ENCODE measurements at places on chromosomes 5 and 9.

DNA sequence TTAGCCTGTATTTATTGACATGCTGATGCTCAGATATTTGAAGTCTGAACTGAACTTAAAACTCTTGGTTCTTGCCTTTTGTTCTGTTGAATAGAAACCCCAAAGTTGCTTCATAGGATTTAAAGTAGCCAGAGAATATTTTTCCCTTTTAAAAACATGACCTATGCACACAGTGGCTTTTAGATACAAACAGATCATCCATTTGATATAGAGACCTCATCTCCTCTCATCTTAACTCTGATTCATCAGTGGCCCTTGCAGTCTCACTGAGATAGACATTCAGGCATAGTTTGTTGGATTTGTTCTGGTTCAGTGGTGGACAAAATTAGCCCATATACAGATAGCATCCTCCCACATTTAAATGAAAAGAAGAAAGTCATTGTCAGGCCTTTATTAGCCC lies 43.5 kb upstream of the PJA2 start:
- no peak for DNase-seq

DNA sequence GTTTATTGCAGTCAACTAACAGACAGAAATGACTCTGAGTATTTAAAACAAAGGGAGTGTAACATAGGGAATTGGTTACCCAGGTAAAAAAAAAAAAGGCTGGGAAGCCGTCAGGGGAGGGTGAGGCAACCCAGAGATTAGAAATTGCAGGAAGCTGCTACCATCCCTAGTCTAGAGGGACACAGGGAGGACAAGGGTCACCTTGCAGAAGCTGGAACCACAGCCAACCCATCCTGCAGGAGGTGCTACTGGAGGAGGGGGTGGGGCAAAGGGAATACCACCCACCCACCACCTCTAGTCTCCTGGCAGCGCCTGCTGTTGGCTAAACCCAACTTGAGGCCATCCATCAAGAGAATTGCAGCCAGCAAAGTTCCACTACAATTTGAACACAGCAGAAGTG lies 6.5 kb downstream of the CAST start:
- no peak for DNase-seq

DNA sequence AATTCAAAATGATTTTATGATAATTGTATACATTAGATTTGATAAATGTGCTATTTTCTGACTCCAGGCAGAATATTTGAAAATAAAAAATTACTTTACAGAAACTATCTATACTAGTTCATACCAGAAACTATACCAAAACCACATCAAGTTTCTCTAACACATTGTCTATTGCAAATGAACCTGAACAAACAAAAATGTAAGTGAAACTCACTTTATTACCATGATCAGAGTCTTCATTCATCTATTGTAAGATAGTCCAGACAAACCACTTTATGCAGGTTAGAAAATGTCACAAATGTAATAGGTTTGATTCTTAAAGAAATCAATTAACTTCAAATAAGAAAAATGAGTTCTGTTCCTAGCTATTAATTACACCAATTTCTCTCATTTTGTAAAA lies 99.4 kb downstream of the OXCT1 start:
- DNase-seq: no peak

DNA sequence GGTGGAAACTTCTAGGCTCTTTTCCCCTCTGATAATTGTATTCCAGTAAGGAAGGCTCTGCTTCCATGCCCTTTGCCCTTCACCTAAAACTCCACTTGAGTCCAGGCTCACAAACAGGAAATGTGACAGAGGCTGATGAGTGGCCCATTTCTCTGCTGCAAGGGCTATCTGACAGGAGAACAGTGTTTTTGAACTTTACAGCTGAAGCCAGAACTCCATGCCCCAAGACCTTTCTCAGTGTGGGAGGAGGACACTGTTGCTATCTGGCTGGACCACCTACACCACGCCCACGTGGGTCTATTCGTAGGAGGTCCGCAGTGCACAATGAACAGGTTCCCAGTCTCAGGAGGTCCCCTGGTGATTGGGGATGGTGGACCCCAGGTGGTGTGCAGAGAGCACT lies 13.6 kb downstream of the GGTA1 start:
- no peak for DNase-seq

GRCh38 chr9:71638627-71639026 lies 129.7 kb downstream of the CEMIP2 start:
- no peak for DNase-seq

DNA sequence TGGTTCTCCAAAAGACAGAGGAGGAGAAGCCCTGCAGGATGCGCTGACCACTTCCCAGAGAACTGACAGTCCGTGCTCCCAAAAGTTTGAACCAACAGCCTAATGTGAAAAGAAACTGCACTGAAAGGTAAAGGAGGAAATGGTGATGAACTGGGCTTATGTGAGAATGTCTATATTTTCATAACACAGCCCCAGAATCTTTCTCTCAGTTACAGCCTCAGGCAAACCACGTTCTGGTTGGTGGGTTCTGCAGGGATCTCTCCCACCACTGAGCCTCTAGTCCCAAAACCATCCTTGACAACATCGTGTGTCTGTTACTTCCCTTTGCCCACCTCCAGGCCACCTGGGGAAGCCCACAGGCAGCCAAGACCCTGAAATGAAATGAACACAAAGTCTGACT lies 23.9 kb downstream of the SPARC start:
- no peak for DNase-seq

DNA sequence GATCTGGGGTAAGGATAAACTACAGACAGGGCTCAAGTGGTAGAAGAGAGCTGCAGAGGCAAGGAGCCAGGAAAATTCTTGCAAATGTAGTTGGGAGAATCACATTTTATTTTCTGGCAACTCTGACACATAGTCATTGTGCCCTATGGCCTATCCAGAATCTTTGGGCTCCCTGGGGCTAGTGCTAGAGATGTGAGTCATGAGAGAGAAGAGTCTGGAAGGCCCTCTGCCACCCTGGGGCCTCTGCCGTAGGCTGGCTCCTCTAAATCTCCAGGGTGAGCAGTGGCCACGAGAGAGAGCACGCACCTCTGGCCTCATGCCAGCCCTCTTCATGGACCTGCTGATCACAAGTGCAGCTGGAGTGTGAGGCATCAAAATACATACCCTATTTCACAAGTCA lies 74.3 kb upstream of the SSBP2 start:
- DNase-seq: no peak

GRCh38 chr5:158895588-158895987 lies 204.1 kb downstream of the EBF1 start:
- no peak for DNase-seq

DNA sequence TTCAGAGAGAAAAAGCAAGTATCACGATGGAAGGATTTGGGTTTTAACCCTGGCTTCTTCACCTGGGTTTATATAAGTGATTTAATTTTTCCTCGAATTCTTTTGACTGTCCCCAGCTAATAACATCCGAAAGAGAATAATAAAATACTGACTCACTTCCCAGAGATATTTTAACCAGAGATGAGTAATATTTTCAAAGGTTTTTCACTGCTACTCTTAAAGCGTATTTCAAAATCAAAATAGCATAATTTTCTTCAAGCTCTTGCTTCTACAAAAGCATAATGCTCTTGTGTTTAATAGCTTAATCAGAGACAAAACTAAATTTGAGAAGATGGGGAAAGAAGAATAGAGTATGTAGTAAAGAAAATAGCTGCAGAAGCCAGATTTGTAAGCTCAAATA lies 215.2 kb upstream of the PTGER4 start:
- DNase-seq: no peak

DNA sequence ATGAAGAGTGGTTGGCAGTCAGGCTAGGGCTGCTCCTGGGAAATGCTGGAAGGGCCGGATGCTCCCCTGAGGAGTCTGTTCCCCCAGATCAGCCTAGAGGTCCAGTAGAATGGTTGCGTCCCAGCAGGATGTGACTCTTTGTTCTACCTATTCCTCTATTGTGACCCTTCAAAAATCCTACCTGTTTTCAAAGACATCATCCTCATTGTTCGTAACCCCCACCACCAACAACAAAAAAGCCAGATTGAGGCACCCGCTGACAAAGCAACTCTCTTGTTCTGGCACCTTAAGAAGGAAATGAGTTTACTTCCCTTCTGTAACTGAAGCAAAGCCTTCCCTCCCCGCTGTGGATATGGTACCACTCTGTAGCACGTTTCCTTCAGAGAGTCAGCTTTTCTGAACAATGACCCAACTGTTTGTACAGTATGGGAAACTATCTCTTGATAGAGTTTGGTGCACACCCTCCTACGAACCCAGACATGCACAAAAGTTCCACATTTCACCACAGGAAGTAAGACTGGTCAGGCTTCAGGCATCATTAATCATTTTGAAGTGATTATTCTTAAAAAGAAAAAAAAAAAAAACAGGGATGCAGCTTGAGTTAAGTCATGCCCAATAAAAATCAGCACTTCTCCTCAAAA lies 207.2 kb downstream of the ENC1 start:
- no peak for DNase-seq

DNA sequence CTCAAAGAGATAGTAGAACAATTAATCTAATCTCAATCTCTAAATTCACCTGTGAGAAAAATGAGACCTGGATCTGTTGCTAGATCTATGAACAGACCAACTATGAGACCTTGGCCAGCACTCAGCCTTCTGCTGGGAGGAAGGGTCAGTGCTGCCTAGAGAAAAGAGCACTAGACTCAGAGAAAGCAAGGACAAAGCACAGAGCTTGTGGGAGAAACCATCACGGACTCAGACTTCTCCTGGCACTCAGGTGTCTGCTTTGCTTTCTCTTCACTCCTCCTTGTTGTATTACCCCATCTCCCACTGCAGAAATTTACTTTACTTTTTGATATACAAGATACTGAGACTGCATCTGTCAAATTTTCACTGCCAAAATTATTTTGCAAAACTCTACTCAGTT lies 890.0 kb upstream of the NUDT12 start:
- DNase-seq: no peak

DNA sequence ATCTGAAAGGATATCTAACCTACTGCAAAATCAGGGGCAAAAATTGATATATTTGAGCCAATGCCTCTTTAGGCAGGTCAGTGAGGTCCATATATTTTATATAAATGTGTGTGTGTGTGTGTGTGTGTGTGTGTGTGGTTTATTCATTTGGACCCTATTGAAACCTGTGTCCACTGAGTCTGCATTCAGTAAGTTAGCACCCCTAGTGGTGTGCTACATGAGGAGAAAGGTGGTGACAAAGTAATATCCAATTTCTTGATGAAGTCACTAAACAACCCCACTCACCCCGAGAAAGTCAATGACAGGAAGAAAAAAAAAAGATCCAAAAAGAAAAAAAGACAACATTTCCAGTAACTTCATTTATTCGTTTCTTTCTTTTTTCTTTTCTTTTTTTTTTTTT lies 4.1 kb downstream of the FBXW11 start:
- DNase-seq: no peak

DNA sequence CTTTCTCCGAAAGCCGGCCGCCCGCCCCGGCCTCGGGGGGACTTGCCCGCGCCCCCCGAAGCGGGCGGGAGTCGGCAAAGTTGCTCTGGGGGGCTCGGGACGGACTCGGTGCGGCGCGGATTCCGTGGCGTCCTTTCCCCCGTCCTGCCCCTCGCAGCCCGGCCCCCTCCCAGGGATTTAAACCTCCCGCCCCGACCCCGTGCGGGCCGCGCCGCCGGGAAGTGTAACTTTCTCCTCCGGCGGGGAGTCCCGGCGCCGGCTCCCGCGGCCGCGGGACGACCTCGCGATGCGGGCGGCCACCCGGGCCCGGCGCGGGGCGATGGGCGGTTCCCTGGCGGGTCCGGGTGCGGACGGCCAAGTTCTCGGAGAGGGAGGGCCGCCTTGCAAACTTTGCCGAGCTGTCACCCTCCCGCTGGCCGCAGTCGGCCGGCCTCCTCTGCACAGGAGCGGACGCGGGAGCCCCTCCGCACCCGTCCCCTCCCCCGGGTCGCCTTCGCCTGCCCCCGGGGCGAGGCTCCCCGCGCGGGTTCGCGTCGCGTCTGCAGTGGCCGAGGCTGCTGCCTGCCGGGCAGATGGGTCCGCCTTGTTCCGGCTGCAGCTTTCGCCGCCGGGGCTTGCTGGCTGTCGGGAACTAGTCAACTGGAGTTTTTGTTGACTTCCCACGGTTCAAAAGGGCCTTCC lies 732 bp downstream of the PBX3 start:
- DNase-seq: no peak

- DNase-seq: no peak
Observed at GRCh38 chr9:132181796-132182313, 20.0 kb downstream of the NTNG2 start.

DNA sequence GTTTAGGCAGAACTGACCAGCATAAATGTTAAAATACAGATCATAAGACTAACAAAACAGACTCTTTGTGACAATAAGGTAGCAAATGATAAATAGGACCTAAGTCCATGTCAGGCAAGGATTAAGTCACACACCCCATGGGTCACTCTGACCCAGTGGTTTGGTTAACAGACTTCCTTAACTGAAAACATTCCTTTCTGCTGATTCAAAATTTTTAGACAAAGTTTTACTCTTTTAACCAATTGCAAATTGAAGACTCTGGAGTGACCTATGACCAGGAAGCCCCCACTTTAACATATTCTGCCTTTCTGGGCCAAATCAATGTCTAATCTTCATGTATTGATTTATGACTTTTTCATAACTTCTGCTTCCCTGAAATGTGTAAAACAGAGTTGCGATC lies 4.9 kb upstream of the NXNL2 start:
- DNase-seq: no peak

DNA sequence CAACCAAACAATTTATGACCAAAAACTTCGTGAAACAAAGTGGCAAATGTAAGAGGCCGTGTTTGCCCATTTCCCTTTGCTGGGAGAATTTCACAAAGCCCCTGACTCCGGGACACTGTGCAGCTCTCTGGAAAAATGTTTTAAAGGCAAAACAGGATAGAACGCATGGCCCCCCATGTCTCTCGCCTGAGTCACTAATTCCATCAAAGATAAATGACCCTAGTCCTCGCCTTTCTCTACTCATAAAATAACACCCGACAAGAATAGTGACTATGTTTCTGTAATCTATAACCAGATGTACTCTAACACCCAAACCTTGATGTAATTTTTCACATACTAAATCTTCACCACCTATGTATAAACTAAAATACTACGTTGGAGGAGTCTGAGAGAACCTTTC lies 55.7 kb upstream of the SAP30L start:
- no peak for DNase-seq

DNA sequence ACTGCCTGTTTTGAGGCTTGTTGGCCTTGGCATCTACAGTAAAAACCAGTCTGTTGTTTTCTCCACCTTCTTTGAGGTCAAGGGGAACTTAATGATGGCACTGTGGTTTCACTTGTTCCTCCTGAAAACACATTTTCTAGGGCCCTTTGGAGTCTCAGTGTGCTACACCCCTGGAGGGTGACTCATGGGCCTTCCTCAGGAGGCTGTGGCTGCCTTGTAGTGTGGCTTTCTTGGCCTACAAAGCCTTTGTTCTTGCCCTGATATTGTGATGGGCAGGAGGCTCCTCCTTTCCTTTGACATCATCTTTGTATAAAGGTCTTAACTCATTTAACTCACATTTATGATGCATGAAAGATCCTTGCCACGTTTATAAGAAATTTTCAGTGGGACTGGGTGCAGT lies 56.3 kb upstream of the GPBP1 start:
- peak; percentile 45 for DNase-seq
